ENCODE measurements at places on chromosomes 11 and 22. TPM values are rescaled to one million over a fixed set of nuclear protein-coding genes. Genes with fewer than 3 reads are reported as not detected.

DNA sequence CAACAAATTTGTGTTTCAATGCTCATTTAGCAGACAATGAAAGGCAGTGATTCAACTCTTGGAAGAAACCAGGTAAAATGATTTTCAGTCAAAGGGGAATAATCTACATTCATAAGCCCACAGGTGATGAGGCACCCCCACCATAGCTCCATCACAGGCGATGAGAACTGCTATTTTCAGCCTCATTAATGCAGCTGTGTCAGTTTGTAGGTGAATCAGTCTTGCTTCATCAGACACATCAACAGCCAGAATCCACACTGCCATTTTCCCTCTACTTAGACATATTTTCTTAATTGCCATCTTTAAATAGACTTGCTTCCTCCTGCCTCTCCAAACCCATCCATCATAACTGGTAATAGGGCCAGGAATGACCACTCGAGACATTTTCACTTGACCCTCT is 701.0 kb downstream of the OPCML start:
- no peak for DNase-seq

GRCh38 chr22:21587803-21588611 is 20.5 kb downstream of the UBE2L3 start:
- DNase-seq, result no peak

DNA sequence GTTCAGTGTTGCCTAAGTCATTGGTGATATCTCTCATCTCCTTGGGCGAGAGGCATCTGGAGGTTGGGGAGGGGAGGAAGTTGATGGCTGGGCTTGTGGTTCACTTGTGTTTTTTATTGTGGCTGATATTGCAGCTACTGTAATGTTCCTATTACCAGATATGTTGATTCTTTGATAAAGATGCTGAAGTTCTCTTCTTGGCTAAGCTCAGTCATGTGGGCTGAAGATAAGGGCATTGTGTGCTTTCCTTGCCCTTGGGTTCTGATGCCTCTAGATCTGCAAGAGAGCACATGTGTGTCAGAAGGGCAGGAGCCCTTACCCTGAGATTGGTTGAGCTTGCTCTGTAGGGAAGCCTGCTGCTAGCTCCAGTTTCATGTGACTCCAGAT is 12.0 kb downstream of the STX3 start:
- no peak for DNase-seq

- peak; percentile 72 for DNase-seq
These were observed 3.6 kb upstream of the PHLDA2 start for GRCh38 chr11:2932850-2933251.

GRCh38 chr22:49518436-49518970 is 309.2 kb downstream of the BRD1 start:
- no peak for DNase-seq

GRCh38 chr22:46072110-46072881 is 78.0 kb upstream of the PPARA start:
- DNase-seq, result peak; percentile 18

GRCh38 chr11:35950082-35950481 is 6.2 kb downstream of the LDLRAD3 start:
- peak; percentile 48 for DNase-seq

Gene KCNK4
- not detected for total RNA-seq

Gene APLNR
- total RNA-seq, result not detected

Gene PATE2
- not detected for total RNA-seq

All from bronchial epithelial cell (primary cell).